A549 treated with Hydrocortisone at 1 μM for 4 hours (cell line): ENCODE measurements at places on chromosomes 13 and 19. TPM values are rescaled to one million over a fixed set of nuclear protein-coding genes. Genes with fewer than 3 reads are reported as not detected.

The OR7E24 gene
- not detected in 5 replicates for total RNA-seq

The ZNF177 gene
- total RNA-seq: 0.43 to 0.76 TPM (median 0.58 TPM) in 5 replicates

The IGFL2 gene
- 0.30 to 1.5 TPM (median 0.38 TPM) in 5 replicates for total RNA-seq

The WDR88 gene
- 0.16 TPM in 1 of 5 replicates, not detected in the others for total RNA-seq

The AMER2 gene
- not detected in 5 replicates for total RNA-seq

The TMPRSS9 gene
- total RNA-seq: 0.03 to 0.10 TPM (median 0.07 TPM) in 4 of 5 replicates, not detected in the other

The ATP8B3 gene
- total RNA-seq: 2.6 to 3.6 TPM (median 3.3 TPM) in 5 replicates

The MARK4 gene
- total RNA-seq: 6.7 to 12.7 TPM (median 8.1 TPM) in 5 replicates

The SCN1B gene
- total RNA-seq: 12.9 to 20.2 TPM (median 18.8 TPM) in 5 replicates

The ZNF837 gene
- total RNA-seq: 0.89 to 1.7 TPM (median 1.4 TPM) in 5 replicates

The AMH gene
- 8.0 to 17.1 TPM (median 14.7 TPM) in 5 replicates for total RNA-seq

The RFPL4A gene
- total RNA-seq: 0.38 to 1.1 TPM (median 0.84 TPM) in 5 replicates

The SPIB gene
- 0.17 to 0.40 TPM (median 0.21 TPM) in 5 replicates for total RNA-seq

The CCDC169 gene
- total RNA-seq: 0.16 to 0.67 TPM (median 0.22 TPM) in 5 replicates

The SIGLEC9 gene
- total RNA-seq: 0.17 TPM in 1 of 5 replicates, not detected in the others

The CLDN10 gene
- 0.10 to 0.34 TPM (median 0.16 TPM) in 5 replicates for total RNA-seq

The TMEM145 gene
- 3.2 to 4.0 TPM (median 3.9 TPM) in 5 replicates for total RNA-seq

The CSNK1A1L gene
- not detected in 5 replicates for total RNA-seq

The FCER2 gene
- not detected in 5 replicates for total RNA-seq

The KLK1 gene
- total RNA-seq: 0.09 to 0.26 TPM (median 0.24 TPM) in 3 of 5 replicates, not detected in the others

The OR10H3 gene
- total RNA-seq: not detected in 5 replicates

The ATP4A gene
- total RNA-seq: 0.07 to 0.09 TPM in 2 of 5 replicates, not detected in the others

The FBXO46 gene
- total RNA-seq: 7.0 to 10.2 TPM (median 9.2 TPM) in 5 replicates

The CDX2 gene
- total RNA-seq: 0.35 to 1.2 TPM (median 0.80 TPM) in 5 replicates

The LYPD5 gene
- total RNA-seq: 0.11 to 0.39 TPM (median 0.18 TPM) in 5 replicates

The GADD45GIP1 gene
- total RNA-seq: 26.3 to 58.4 TPM (median 52.1 TPM) in 5 replicates

The POU2F2 gene
- 0.33 to 0.80 TPM (median 0.70 TPM) in 5 replicates for total RNA-seq

The NKPD1 gene
- total RNA-seq: 0.56 to 0.90 TPM (median 0.77 TPM) in 5 replicates

The DKKL1 gene
- total RNA-seq: 0.33 to 0.71 TPM (median 0.59 TPM) in 4 of 5 replicates, not detected in the other

The KLK2 gene
- total RNA-seq: 0.10 to 0.37 TPM (median 0.19 TPM) in 4 of 5 replicates, not detected in the other

The UBL3 gene
- total RNA-seq: 7.0 to 11.0 TPM (median 8.8 TPM) in 5 replicates

The CD79A gene
- total RNA-seq: 0.70 to 1.2 TPM (median 0.95 TPM) in 5 replicates

The ANGPTL8 gene
- total RNA-seq: not detected in 5 replicates

The VSIG10L gene
- 11.6 to 16.8 TPM (median 14.1 TPM) in 5 replicates for total RNA-seq

The SIGLEC12 gene
- total RNA-seq: not detected in 5 replicates

The CEACAM6 gene
- total RNA-seq: 14.7 to 22.7 TPM (median 18.6 TPM) in 5 replicates

The PDX1 gene
- 0.05 to 0.12 TPM (median 0.06 TPM) in 4 of 5 replicates, not detected in the other for total RNA-seq

The ZNF85 gene
- total RNA-seq: 0.07 to 0.32 TPM (median 0.16 TPM) in 4 of 5 replicates, not detected in the other

The VAV1 gene
- total RNA-seq: 6.2 to 9.4 TPM (median 6.8 TPM) in 5 replicates

The SULT2A1 gene
- total RNA-seq: 0.06 TPM in 1 of 5 replicates, not detected in the others

The S1PR4 gene
- total RNA-seq: 0.06 to 0.22 TPM (median 0.12 TPM) in 4 of 5 replicates, not detected in the other

The NKG7 gene
- total RNA-seq: not detected in 5 replicates

The LGALS14 gene
- total RNA-seq: not detected in 5 replicates

The PRSS57 gene
- 0.16 to 0.23 TPM in 2 of 5 replicates, not detected in the others for total RNA-seq

The ZNF730 gene
- not detected in 5 replicates for total RNA-seq

The AP1M2 gene
- total RNA-seq: 29.1 to 51.6 TPM (median 39.6 TPM) in 5 replicates

The PLK5 gene
- total RNA-seq: not detected in 5 replicates

The EXOC3L2 gene
- 1.5 to 2.5 TPM (median 2.0 TPM) in 5 replicates for total RNA-seq

The RUBCNL gene
- 0.08 to 0.21 TPM (median 0.16 TPM) in 5 replicates for total RNA-seq

The C19orf38 gene
- 0.10 to 0.18 TPM (median 0.14 TPM) in 5 replicates for total RNA-seq

The ACP7 gene
- total RNA-seq: 0.05 to 0.25 TPM (median 0.07 TPM) in 5 replicates
